ENCODE measurements at places on chromosomes 1 and 21.

- DNase-seq = no peak
- no peaks in the 10 kb centered on the region for H3K27me3 ChIP-seq
- H3K36me3 ChIP-seq = peaks cover 16% of the 10 kb centered on the region
- no peak overlapping the region for H3K27ac ChIP-seq
- peaks cover 1% of the 10 kb centered on the region for H3K4me1 ChIP-seq
- no peak overlapping the region for H3K4me3 ChIP-seq
These were observed 3.0 kb upstream of the ADCY10 start for GRCh38 chr1:167916766-167917511.

DNA sequence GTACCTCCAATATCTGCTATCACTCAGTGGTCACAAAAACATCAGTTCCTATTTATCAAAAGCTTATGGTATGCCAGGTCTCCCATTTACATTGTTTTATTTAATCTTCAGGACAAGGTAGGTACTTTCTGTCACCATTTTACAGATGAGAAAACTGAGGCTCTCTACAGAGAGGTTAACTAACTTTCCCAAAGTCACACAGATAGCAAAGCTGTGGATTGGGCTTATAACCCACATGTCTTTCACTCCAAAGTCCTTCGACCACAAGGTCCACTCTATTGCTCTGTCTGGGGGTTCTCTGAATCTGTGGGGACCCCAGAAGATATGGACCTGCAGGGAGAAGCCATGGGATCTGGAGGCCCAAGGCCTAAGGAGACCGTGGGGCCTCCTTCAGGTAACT, 26.6 kb upstream of the EPS8L3 start:
- no peaks in the 10 kb centered on the region for H3K27me3 ChIP-seq
- H3K4me3 ChIP-seq = no peak overlapping the region
- no peaks in the 10 kb centered on the region for H3K36me3 ChIP-seq
- no peak for DNase-seq
- no peaks in the 10 kb centered on the region for H3K4me1 ChIP-seq

- no peaks in the 10 kb centered on the region for H3K36me3 ChIP-seq
- H3K27me3 ChIP-seq = no peaks in the 10 kb centered on the region
- no peaks in the 10 kb centered on the region for H3K4me1 ChIP-seq
- no peak overlapping the region for H3K27ac ChIP-seq
These were observed 43.2 kb downstream of the C1orf198 start for GRCh38 chr1:230824919-230825721.

- H3K36me3 ChIP-seq = no peaks in the 10 kb centered on the region
- no peak overlapping the region for H3K4me3 ChIP-seq
- peak; percentile 72 for DNase-seq
- H3K27ac ChIP-seq = no peak overlapping the region
- peaks cover 3% of the 10 kb centered on the region for H3K4me1 ChIP-seq
These were observed 12.1 kb upstream of the DEGS1 start for GRCh38 chr1:224170748-224171478.

GRCh38 chr1:155591770-155592169, 18.2 kb upstream of the MSTO1 start:
- no peaks in the 10 kb centered on the region for H3K36me3 ChIP-seq
- H3K27ac ChIP-seq = no peak overlapping the region
- peaks cover 3% of the 10 kb centered on the region for H3K4me1 ChIP-seq
- DNase-seq = peak; percentile 91
- no peak overlapping the region for H3K4me3 ChIP-seq
- H3K27me3 ChIP-seq = no peaks in the 10 kb centered on the region

DNA sequence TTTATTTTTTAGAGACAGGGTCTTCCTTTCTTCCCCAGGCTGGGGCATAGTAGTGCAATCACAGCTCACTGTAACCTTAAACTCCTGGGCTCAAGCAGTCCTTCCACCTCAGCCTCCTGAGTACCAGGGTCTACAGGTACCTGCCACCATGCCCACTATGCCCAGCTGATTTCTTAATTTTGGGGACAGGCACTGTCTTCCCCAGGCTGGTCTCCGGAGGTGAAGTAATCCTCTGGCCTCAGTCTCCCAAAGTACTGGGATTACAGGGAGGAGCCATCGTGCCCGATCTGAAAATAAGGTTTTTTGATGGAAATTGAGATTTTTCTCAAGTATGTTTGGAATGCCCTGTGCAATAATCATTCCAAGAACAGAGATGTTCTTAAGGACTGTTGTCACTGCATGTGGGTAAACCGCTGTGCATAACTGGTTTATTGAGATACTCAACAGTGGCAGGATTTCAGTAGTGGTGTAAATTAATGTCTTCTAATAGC, 934 bp upstream of the MSH4 start:
- H3K27me3 ChIP-seq = no peaks in the 10 kb centered on the region
- H3K27ac ChIP-seq = no peak overlapping the region
- H3K4me1 ChIP-seq = no peaks in the 10 kb centered on the region

- no peak for DNase-seq
- H3K27ac ChIP-seq = no peak overlapping the region
- no peaks in the 10 kb centered on the region for H3K27me3 ChIP-seq
- no peak overlapping the region for H3K4me3 ChIP-seq
- no peaks in the 10 kb centered on the region for H3K4me1 ChIP-seq
These were observed 655 bp upstream of the KIRREL1 start for GRCh38 chr1:157992833-157993146.

GRCh38 chr1:168235548-168235885, 9.7 kb downstream of the SFT2D2 start:
- H3K27me3 ChIP-seq = no peaks in the 10 kb centered on the region
- peaks cover 47% of the 10 kb centered on the region for H3K36me3 ChIP-seq
- no peak for DNase-seq
- H3K4me1 ChIP-seq = no peaks in the 10 kb centered on the region
- H3K4me3 ChIP-seq = no peak overlapping the region
